ENCODE measurements at places on chromosomes 6 and 20. TPM values are rescaled to one million over a fixed set of nuclear protein-coding genes. Genes with fewer than 3 reads are reported as not detected.

DNA sequence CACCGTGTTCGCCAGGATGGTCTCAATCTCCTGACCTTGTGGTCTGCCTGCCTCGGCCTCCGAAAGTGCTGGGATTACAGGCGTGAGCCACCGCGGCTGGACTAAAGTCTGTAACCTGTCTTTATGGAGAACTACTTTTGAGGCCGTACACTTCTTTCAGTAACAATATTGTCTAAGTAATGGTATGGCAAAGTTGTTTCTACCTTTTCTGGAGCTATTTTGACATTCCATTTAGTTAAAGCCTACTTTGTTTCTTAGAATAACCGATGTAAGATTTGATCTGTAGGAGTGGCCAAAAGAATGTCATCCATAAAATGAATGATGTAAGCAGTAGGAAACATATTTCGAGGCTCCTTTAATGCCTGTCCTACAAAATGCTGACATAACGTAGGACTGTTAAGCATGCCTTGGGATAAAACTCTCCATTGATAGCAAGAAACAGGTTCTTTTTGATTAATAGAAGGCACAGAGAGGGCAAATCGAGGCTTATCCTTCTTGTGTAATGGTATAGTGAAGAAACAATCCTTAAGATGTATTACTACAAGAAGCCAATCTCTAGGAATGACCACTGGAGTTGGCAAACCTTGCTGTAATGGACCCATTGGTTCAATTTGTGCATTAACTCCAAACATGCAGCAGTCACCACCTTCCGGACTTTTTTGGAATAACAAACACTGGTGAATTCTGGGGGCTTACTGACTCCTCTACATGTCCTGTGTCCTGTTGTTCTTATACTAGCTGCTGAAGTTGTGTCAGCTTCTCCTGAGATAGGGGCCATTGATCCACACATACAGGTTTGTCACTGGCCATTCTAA lies 35.9 kb downstream of the HLA-DRA start:
- H3K36me3 ChIP-seq = no peaks in the 10 kb centered on the region
- DNase-seq = no peak
- H3K4me1 ChIP-seq = no peaks in the 10 kb centered on the region
- no peak overlapping the region for H3K27ac ChIP-seq

DNA sequence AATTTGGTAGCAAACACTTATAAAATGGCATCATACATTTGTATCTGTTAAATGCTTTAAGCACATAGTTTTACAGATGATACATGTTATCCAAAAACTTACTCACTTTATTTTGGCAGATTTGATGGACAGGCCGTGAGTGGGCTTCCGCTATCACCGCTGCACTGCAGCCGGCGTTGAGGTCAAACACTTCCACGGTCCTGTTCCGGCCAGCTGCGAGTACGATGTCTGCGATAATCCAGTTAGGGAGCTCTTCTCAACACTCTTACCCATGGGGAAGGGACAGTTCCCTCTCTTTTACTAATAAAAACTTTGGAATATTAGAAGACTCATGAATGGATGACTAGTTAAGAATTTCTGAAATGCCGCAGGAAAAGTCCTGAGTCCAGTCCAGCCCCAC lies 69.0 kb downstream of the WDR27 start:
- no peak overlapping the region for H3K27ac ChIP-seq
- no peaks in the 10 kb centered on the region for H3K36me3 ChIP-seq
- no peaks in the 10 kb centered on the region for H3K27me3 ChIP-seq
- DNase-seq = no peak

DNA sequence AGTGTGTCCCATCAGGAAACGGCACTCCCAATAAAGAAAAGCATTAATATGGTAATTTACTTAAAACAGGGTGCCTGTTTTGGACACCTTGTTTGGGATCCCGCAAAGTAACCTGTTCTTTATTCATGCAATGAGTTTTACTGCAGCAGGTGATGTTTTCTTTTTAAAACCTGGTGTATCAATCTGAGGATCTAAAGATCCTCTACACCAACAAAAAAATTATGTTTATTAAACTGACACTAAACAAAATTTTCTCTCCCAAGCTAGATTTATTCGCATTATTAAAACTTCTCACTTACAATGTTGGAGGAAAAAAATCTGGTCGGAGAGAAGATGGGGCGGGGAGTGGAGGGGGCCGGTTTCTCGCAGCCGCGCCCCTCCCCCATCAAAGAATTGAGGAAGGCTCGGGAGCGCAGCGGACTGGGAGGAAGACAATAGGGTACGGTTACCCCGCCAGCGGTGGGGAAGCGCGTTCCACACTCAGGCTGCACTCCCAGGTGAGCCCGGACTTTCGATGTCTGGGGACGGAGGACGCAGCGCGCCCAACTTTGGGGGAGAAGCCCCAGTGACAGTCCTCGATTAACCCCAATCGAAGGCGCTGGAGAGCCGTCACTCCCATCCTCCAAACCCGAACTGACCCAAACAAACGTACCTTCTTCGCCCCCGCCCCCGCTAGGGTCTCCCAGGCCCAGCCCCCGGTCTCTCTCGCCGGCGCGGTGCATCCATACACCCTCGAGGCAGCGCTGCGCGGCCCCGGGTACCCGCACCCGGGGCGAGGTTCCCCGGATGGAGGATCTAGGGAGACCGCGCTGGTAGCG lies 1.3 kb downstream of the CD24 start:
- H3K4me3 ChIP-seq = 0 out of 2 replicates have a peak overlapping the region, but pooled peaks have one; percentile 18
- H3K36me3 ChIP-seq = no peaks in the 10 kb centered on the region
- H3K4me1 ChIP-seq = no peaks in the 10 kb centered on the region

DNA sequence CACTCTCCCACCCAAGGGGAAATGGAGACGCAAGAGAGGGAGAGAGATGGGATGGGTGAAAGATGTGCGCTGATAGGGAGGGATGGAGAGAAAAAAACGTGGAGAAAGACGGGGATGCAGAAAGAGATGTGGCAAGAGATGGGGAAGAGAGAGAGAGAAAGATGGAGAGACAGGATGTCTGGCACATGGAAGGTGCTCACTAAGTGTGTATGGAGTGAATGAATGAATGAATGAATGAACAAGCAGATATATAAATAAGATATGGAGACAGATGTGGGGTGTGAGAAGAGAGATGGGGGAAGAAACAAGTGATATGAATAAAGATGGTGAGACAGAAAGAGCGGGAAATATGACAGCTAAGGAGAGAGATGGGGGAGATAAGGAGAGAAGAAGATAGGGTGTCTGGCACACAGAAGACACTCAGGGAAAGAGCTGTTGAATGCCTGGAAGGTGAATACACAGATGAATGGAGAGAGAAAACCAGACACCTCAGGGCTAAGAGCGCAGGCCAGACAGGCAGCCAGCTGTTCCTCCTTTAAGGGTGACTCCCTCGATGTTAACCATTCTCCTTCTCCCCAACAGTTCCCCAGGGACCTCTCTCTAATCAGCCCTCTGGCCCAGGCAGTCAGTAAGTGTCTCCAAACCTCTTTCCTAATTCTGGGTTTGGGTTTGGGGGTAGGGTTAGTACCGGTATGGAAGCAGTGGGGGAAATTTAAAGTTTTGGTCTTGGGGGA lies 754 bp downstream of the TNF start:
- no peaks in the 10 kb centered on the region for H3K27me3 ChIP-seq
- H3K4me3 ChIP-seq = no peak overlapping the region
- H3K27ac ChIP-seq = no peak overlapping the region
- no peaks in the 10 kb centered on the region for H3K4me1 ChIP-seq
- DNase-seq = no peak

GRCh38 chr6:138948004-138948403 lies 40.0 kb downstream of the REPS1 start:
- H3K4me3 ChIP-seq = no peak overlapping the region
- no peak overlapping the region for H3K27ac ChIP-seq
- no peak for DNase-seq
- no peaks in the 10 kb centered on the region for H3K36me3 ChIP-seq
- no peaks in the 10 kb centered on the region for H3K27me3 ChIP-seq
- H3K4me1 ChIP-seq = peaks cover 10% of the 10 kb centered on the region

DNA sequence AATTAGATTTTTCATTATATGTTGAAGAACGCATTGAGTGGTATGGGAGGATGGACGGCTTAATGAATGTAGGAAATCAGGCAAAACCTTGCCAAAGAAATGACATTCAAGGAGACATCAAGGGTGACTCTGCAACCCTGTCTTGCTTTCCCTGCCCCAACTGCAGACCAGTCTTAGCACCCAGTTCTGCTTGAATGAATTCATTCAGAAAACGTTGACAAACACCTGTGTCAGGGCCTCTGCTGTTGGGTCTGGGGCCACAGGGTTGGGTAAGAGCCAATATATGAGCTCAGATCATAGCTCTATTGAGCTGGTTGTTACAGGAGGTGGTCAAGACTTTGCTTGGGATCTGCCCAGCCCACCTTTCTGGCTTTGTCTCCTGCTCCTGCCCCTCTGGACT lies 7.7 kb upstream of the ASXL1 start:
- H3K4me3 ChIP-seq = no peak overlapping the region
- H3K4me1 ChIP-seq = peaks cover 14% of the 10 kb centered on the region
- no peak overlapping the region for H3K27ac ChIP-seq
- DNase-seq = no peak
- no peaks in the 10 kb centered on the region for H3K36me3 ChIP-seq
- H3K27me3 ChIP-seq = no peaks in the 10 kb centered on the region

Gene SIM1
- 1.6 TPM for total RNA-seq

DNA sequence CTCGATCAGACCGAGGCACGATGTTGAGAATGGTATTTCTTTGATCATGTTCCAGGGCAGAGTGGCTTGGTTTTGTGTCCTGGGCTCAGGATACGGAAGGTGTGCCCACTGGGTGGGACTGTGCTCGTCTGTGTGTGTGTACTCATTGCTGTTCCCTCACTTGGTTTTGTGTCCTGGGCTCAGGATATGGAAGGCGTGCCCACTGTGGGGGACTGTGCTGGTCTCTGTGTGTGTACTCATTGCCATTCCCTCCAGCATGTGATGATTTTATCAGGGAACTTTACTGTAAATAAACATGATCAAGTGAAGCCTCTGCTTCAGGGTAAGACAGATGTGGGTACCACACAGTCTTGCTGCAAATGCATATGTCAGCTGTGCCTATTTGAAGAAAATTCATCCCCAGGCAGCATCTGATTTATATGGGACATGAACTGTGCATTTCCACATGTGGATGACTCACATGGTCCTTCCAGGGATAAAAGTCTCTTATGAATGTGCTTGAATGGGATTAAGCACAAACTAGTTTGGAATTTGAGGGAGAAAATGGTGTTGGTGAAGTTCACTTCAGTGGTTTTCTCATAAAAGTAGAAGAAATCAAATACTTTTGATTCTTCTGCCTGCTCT lies 274.3 kb downstream of the QKI start:
- H3K27me3 ChIP-seq = no peaks in the 10 kb centered on the region
- H3K4me3 ChIP-seq = no peak overlapping the region
- H3K27ac ChIP-seq = no peak overlapping the region
- H3K4me1 ChIP-seq = no peaks in the 10 kb centered on the region

Gene OXT
- not detected for total RNA-seq

DNA sequence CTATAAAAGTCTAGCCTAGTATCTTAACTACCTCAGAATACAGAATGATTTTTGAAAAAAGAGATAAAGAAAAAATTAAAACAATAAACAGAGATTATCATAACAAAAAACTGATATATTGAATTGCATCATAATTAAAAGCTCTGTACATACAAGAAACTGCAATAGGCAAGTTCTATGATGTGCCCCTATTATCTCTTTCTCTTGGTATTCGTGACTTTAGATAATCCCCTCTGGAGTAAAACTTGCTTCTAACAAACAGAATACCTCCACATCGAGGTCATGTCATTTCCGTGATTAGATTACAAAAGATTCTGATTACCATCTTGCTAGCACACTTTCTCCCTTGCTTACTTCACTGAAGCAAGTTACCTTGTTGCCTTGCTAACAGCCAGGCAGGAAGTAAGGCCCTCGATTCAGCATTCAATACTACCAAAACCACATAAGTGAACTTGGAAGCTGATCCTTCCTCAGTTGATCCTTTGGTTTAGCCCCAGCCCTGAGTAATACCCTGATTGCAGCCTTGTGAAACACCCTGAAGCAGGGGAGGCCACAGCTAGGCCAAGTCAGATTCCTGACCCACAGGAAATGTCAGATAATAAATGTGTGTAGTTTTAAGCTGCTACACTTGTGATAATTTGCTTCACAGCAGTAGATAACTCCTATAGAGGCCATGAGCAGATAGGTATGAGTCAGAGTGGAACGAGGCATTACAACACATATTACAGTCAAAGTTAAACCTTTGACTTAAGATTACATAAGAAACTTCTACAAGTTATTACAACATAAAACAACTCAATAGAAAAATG lies 53.7 kb upstream of the TMX4 start:
- H3K4me3 ChIP-seq = no peak overlapping the region
- no peaks in the 10 kb centered on the region for H3K36me3 ChIP-seq
- H3K4me1 ChIP-seq = peaks cover 26% of the 10 kb centered on the region
- no peaks in the 10 kb centered on the region for H3K27me3 ChIP-seq
- H3K27ac ChIP-seq = peak overlapping the region; percentile 61

DNA sequence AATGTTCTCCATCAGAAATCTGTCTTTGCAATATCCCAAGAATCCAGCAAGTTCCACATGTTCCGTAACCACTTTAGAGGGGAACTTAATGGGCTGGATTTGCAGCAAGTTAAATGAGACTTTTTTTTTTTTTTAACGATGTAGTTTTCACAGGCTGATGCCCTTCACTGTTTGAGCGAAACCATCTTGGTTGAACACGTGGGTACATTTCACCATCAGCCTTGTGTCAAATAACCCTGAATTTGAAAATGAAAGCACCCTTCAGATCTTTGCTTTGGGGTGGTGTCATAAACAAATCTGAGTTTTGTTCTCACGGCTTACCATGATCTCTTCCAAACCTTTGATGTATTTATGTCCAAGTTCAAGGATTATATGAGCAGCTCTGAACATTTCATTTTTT lies 73.7 kb upstream of the EXOC2 start:
- peaks cover 9% of the 10 kb centered on the region for H3K27me3 ChIP-seq
- DNase-seq = peak; percentile 10
- no peaks in the 10 kb centered on the region for H3K4me1 ChIP-seq
- no peaks in the 10 kb centered on the region for H3K36me3 ChIP-seq

Gene PNPLA1
- not detected for total RNA-seq

DNA sequence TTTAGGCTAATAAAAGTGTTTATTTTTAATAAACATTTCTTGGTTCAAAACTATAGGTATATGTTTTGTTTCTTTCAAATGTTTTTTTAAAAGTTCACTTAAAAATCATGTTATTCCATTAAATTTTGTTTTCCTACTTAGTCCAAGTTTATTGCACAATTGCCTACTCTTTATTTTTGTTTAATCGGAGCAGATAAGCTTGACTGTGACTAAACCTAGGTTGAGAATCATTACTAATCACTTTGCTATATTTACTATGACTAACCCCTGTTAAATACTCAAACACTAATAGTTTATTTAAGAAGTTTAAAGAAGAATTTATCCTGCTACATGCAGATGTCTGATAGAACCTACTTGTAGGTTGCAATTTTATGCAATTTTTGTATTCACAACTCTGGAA lies 18.8 kb downstream of the MAP3K4 start:
- H3K4me1 ChIP-seq = peaks cover 38% of the 10 kb centered on the region
- no peaks in the 10 kb centered on the region for H3K27me3 ChIP-seq
- peak; percentile 84 for DNase-seq

- no peaks in the 10 kb centered on the region for H3K36me3 ChIP-seq
- H3K4me1 ChIP-seq = peaks cover 4% of the 10 kb centered on the region
- no peak overlapping the region for H3K4me3 ChIP-seq
- H3K27me3 ChIP-seq = no peaks in the 10 kb centered on the region
- H3K27ac ChIP-seq = no peak overlapping the region
These were observed 4.3 kb upstream of the SRC start for GRCh38 chr20:37341632-37342031.

GRCh38 chr6:88547768-88548167 lies 381.6 kb upstream of the CNR1 start:
- no peak for DNase-seq
- H3K36me3 ChIP-seq = no peaks in the 10 kb centered on the region
- H3K4me3 ChIP-seq = no peak overlapping the region

All from GM23248 (cell line).